Colonic mucosa (tissue), 4 donors: ENCODE measurements at places on chromosomes 1 and 21. TPM values are rescaled to one million over a fixed set of nuclear protein-coding genes. Genes with fewer than 3 reads are reported as not detected.

The VCAM1 gene
- total RNA-seq = 7.4 TPM

The ERICH3 gene
- not detected for total RNA-seq

The FCAMR gene
- total RNA-seq = 4.5 TPM

The CR1 gene
- 3.5 TPM for total RNA-seq

The CSRP1 gene
- 376 TPM for total RNA-seq

The TMEM52 gene
- total RNA-seq = 3.5 TPM

The NCAM2 gene
- total RNA-seq = 0.52 TPM

The SPATA17 gene
- 1.1 TPM for total RNA-seq

The SELP gene
- 2.6 TPM for total RNA-seq

The KDF1 gene
- total RNA-seq = 23.2 TPM

The PRAMEF5 gene
- total RNA-seq = not detected

The PGM1 gene
- 146 TPM for total RNA-seq

The KAZN gene
- total RNA-seq = 9.8 TPM

The EFNA1 gene
- 61.3 TPM for total RNA-seq

The DSTYK gene
- total RNA-seq = 4.5 TPM

The CD52 gene
- 9.4 TPM for total RNA-seq

The SPRR4 gene
- not detected for total RNA-seq

The CDK18 gene
- 46.0 TPM for total RNA-seq

The SH2D2A gene
- 3.1 TPM for total RNA-seq

The THEM5 gene
- not detected for total RNA-seq

The BRINP3 gene
- 19.1 TPM for total RNA-seq

The COL9A2 gene
- 6.5 TPM for total RNA-seq

The NEXN gene
- total RNA-seq = 1.0 TPM

The KCNT2 gene
- 0.82 TPM for total RNA-seq

The VWA5B1 gene
- 0.29 TPM for total RNA-seq

The TINAGL1 gene
- total RNA-seq = 116 TPM

The NECTIN4 gene
- total RNA-seq = 7.8 TPM

The CR2 gene
- 0.05 TPM for total RNA-seq

The FMOD gene
- 49.3 TPM for total RNA-seq

The GNPAT gene
- total RNA-seq = 34.9 TPM

The HUNK gene
- total RNA-seq = 13.0 TPM

The PDE9A gene
- 37.5 TPM for total RNA-seq

The TNFRSF4 gene
- total RNA-seq = 2.3 TPM

The KCNE2 gene
- 1.1 TPM for total RNA-seq

The LAMC1 gene
- total RNA-seq = 28.0 TPM

The RCSD1 gene
- 4.7 TPM for total RNA-seq

The AMY1A gene
- total RNA-seq = not detected

The PIGP gene
- 19.8 TPM for total RNA-seq

The BGLAP gene
- 2.2 TPM for total RNA-seq

The GSTM3 gene
- 4.9 TPM for total RNA-seq

The SLFNL1 gene
- 0.27 TPM for total RNA-seq

The OR2T11 gene
- total RNA-seq = not detected

The AIRE gene
- total RNA-seq = 0.11 TPM

The CD34 gene
- 8.4 TPM for total RNA-seq

The PTAFR gene
- total RNA-seq = 3.9 TPM

The CIART gene
- 1.6 TPM for total RNA-seq

The DNAI4 gene
- total RNA-seq = 12.8 TPM

The ITGB3BP gene
- 19.7 TPM for total RNA-seq

The OXCT2 gene
- 0.77 TPM for total RNA-seq

The C1QTNF12 gene
- 21.3 TPM for total RNA-seq

The SELENBP1 gene
- 744 TPM for total RNA-seq

The AK4 gene
- total RNA-seq = 60.3 TPM

The HAPLN2 gene
- 0.96 TPM for total RNA-seq

The ADARB1 gene
- total RNA-seq = 9.3 TPM

The CENPS gene
- total RNA-seq = 26.6 TPM

The DCDC2B gene
- not detected for total RNA-seq

The WDR3 gene
- 9.2 TPM for total RNA-seq
